ENCODE measurements at places on chromosomes 3 and 15. TPM values are rescaled to one million over a fixed set of nuclear protein-coding genes. Genes with fewer than 3 reads are reported as not detected.

Gene PRR23E
- total RNA-seq, result not detected

Gene SPRED1
- 0.92 TPM for total RNA-seq

Gene NPAP1
- total RNA-seq, result not detected

Gene GOLGA6D
- total RNA-seq, result 0.12 TPM

Gene CIDEC
- total RNA-seq, result not detected

Gene TIMP4
- 0.50 TPM for total RNA-seq

Measured in activated CD4-positive, alpha-beta memory T cell treated with anti-CD3 and anti-CD28 coated beads for 36 hours (primary cell).